Activated CD4-positive, alpha-beta T cell treated with anti-CD3 and anti-CD28 coated beads, Interleukin-2, amount 10 ng/mL, durations not matched to agents 7 days and 5 days (primary cell): ENCODE measurements at places on chromosomes 2 and 18. TPM values are rescaled to one million over a fixed set of nuclear protein-coding genes. Genes with fewer than 3 reads are reported as not detected.

Gene FAP
- total RNA-seq: not detected

Gene AP1S3
- total RNA-seq: 7.5 TPM

- DNase-seq: no peak
These were observed 187.8 kb downstream of the KCNJ3 start for GRCh38 chr2:154886316-154886715.

DNA sequence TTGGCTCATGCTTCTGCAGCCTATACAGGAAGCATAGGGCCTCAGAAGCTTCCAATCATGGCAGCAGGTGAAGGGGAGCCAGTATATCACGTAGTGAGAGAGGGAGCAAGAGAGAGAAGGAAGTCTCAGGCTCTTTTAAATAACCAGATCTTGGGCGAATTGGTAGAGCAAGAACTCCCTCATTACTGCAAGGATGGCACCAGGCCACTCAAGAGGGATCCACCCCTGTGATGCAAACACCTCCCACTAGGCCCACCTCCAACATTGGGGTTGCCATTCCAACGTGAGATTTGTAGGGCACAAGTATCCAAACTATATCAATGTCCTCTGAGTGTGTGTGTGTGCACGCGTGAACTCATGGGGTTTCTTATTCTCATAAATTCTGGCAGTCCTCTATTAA is 37.6 kb upstream of the RMP24 start:
- DNase-seq: no peak

- peak; percentile 74 for DNase-seq
These were observed 33.6 kb upstream of the RNF149 start for GRCh38 chr2:101341901-101342624.
